ENCODE measurements at places on chromosomes 7 and 10.

- DNase-seq = no peak
Observed at GRCh38 chr10:125300937-125301336, 140.6 kb upstream of the CTBP2 start.

GRCh38 chr7:148155826-148156225 lies 434.7 kb upstream of the C7orf33 start:
- no peak for DNase-seq

GRCh38 chr7:139583826-139584553 lies 60.5 kb downstream of the CLEC2L start:
- no peak for DNase-seq

DNA sequence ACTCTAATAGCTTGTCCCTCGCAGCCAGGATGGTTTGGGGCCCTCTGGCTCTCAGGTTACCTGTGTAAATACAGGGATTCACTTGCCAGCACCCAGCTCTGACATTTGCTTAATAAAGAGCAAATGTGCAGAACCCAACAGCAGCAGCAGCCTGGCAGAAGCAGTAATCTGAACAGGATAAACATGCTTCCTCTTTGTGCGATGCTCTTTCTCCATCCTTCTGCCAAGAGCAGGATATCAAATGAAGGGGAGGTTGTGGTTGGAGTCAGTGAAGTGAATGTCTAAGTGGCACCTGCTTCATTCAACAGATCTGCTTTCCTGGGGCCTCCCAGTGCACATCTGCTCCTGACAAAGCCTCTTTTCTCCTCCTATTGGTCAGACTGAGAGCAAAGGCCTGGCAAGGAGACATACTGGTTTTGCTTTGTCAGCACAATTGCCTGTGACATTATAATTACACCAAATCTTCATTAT lies 130.3 kb downstream of the NRF1 start:
- no peak for DNase-seq

- no peak for DNase-seq
Observed at GRCh38 chr7:78218051-78218450, 419.5 kb downstream of the PHTF2 start.

DNA sequence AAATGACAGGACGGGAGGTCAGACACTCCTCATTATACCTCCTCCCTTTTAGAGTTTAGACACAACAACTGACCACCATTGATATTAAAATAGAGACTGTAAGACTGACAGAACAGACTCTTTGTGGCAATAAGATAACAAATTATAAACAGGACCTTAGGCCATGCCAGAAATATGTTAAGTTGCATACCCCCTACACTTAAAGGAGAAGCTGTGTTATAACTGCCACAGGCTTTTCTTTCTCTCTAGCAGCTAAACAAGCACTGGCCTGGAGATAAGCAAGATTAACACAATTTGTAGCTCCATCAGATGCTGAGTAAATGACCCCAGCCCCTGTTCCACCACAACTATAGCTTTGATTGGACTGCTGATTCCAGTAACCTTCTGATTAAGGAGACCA lies 10.5 kb upstream of the UNC5B start:
- DNase-seq = no peak

DNA sequence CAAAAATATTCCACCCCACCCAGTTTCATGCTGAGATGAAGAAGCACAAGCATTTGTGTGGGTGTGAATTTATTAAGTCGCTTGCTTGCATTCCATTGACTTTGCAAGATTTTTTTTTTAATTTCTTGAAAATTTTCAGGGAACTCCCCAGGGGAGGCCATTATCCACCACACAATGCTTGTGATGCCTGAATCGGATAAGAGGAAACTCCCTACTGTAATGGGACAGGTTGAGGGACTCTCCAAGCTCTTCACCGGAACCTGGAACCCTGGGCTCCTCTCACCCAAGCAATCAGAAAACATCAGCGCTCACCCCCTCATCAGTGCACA lies 153.6 kb upstream of the ZMIZ1 start:
- DNase-seq = no peak

GRCh38 chr7:5634107-5634950 lies 147.1 kb downstream of the RNF216 start:
- no peak for DNase-seq

GRCh38 chr10:73909540-73910115 lies 1.3 kb upstream of the PLAU start:
- no peak for DNase-seq

DNA sequence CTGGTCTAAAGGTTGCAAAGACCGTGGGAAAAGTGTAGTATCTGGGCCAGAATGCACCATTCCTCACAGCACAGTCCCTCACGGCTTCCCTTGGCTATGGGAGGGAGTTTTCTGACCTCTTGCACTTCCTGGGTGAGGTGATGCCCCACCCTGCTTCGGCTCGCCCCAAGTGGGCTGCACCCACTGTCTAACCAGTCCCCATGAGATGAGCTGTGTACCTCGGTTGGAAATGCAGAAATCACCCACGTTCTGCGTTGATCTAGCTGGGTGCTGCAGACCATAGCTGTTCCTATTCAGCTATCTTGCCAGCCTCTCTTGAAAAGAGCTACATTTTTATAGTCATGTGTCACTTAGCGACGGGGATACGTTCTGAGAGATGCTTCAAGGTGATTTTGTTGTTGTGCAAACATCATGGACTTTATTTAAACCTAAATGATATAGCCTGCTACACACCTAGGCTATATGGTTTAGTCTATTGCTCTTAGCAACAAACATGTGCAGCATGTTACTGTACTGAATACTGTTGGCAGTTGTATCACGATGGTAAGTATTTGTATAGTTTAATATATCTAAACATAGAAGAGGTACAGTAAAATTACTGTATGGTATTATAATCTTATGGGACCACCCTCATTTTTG lies 120.0 kb downstream of the PPP1R9A start:
- DNase-seq = no peak

- DNase-seq = no peak
Observed at GRCh38 chr7:139078911-139079310, 30.6 kb downstream of the ZC3HAV1 start.

DNA sequence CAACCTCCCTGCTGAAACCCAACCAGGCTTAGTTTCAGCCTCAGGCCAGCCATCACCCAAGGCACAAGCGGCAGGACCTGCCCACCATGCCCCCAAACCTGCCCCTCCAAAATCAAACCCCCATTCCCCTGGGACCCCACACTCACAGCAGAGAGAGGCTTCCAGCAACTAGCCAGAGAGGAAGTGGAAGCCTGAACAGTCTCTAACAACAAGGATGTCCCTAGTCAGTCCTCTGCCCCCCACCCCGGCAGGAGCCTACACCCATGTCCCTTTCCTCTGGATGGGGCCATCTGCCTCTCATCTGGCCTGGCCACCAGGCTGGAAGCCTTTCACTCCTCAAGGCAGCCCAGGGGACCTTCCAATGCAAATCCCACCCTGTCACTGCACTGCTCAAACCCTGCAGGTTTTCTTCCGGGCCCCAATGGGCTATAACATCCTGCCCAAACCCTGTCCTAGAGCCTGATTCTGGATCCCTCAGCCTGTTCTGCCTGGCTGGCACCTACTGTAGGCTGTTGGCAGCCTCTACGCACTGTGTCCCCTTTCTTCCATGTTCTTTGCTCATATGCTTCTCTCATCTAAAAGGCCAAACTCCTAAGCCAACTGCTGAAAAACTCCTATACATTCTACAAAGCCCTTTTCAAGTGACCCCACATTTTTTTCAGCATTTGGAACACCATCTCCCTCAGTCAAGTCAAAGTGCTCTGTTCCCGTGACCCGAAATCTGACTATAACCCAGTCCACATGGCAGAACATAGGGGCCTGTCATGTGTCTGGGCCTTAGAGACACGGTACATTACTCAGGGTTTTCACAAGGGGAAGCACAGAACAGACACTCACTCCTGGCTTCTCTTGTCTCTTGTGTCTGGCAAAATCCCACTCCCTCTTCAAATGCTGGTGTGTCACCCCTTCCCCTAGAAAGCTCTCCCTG lies 253.3 kb downstream of the TNS3 start:
- no peak for DNase-seq

- DNase-seq = no peak
Observed at GRCh38 chr10:113303544-113304146, 249.2 kb upstream of the HABP2 start.

DNA sequence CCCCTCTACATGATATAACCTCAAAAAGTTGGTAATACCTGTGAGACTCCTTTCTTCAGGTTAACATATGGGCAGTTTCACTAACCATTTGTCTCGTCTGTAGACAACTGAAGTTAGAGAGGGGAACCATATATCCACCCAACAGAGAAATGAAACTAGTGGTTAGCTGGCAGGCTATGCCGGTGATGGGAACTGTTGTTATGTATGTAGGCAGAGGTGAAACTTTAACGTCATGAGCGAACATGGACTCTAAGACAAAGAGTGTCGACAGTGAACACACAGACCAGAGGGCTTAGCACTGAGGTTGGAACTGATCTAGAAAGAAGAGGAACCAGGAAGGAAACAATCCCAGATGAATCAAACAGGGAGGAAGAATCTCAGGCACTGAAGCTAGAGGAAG lies 112.4 kb downstream of the ELMO1 start:
- no peak for DNase-seq

DNA sequence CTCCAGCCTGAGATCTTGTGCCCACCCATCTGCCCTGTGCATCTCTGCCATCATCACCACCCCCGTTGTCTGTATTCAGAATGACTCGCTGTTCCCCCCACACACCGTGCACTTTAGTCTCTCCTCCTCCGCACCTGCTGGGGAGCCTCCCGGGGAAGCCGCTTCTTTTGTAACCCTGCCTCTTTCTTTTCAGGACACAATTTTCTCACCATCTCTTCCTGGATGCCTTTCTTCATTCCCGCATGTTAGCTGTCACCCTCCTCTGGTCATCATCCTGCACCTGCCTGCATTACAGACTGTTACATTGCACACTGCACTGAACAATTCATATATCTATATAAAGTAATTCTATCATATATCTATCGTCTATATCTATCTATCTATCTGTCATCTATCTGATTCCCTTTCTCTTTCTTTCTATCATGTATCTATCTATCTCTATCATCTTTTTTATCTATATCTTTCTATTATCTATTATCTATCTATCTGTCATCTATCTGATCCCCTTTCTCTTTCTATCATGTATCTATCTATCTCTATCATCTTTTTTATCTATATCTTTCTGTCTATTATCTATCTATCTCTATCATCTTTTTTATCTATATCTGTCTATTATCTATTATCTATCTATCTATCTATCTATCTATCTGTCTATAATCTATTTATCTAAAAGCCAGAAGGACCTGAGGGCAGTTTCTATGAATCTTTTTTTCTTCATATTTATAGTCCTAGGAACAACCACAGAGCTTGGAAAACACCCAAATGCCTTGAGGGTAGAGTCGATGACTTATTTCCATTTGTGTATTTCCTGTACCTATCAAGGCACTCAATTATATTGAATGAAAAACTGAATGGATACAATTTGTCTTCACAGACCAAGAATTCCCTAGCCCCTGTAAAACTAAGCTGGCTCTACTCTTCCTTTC lies 642.5 kb downstream of the ACTR3B start:
- DNase-seq = no peak

Data from activated CD8-positive, alpha-beta memory T cell treated with anti-CD3 and anti-CD28 coated beads for 1 hour (primary cell).